ENCODE measurements at places on chromosomes 13 and 19.

DNA sequence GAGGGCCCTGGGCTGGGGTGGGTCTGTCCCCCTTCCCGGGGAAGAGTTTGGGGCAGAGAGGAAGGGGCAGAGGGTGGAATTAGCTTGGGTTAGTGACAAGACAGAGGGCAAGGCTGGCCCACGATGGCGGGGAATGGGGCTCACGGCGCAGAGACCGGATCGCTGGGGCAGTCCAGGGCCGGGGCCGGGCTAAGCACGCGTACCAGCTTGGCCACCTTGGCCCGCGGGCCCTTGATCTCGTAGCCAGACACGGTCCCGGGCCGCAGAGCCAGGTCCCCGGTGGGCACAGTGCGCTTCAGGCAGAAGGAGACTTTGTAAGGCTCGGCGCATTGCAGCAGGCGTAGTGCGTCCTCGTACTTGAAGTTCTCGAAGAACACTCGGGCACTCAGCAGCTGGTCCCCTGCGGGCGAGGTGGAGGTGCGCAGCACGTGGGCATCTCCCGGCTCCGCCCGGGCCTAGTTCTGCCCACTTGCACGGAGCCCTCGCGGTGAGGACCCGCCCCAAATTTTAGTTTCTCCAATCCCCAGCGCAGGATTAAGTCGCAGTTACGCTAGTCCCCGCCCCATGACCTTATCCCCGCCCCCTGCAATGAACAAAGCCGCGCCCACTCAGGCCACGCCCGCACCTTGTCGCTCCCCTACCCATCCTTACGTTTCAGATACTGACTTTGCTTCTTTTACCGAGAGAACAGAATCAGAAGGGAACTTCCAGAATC lies 8.6 kb upstream of the HIPK4 start:
- DNase-seq, result peak; percentile 46

GRCh38 chr13:109209526-109209925 lies 576.9 kb downstream of the IRS2 start:
- DNase-seq, result no peak

DNA sequence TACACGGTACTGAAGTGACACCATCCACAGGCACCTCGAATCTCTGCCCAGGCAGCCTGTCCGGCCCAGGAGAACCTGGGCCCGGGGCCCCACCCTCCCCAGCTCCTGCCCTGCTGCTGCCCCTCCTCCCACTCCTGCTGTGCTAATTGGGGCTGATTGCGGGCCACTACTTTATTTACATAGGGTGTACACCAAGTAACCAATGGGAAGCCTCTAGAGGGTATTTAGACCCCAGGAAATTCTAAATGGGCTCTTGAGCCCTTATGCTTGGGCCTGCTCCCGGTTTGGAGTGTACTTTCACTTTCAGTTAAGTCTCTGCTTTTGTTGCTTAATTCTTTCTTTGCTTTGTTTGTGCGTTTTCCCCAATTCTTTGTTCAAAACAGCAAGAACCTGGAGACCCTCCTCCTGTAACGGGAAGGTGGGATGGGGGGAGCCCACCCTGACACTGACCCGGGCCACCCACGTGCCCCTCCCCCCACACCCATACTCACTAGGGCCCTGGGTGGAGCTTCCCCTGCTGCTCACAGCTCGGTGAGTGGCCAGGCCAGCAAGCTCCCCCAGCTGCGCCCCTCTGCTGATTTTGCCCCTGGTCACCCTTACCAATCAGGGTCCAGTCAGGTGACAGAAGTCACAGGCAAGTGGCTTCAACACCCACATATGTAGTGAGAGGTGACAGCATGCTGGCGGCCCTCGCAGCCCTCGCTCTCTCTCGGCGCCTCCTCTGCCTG lies 9.4 kb downstream of the SCGB2B2 start:
- no peak for DNase-seq

- DNase-seq, result no peak
Measured at GRCh38 chr19:29499921-29500590, 25.7 kb upstream of the VSTM2B start.

- no peak for DNase-seq
Measured at GRCh38 chr19:39809368-39809767, 24.6 kb downstream of the DYRK1B start.

DNA sequence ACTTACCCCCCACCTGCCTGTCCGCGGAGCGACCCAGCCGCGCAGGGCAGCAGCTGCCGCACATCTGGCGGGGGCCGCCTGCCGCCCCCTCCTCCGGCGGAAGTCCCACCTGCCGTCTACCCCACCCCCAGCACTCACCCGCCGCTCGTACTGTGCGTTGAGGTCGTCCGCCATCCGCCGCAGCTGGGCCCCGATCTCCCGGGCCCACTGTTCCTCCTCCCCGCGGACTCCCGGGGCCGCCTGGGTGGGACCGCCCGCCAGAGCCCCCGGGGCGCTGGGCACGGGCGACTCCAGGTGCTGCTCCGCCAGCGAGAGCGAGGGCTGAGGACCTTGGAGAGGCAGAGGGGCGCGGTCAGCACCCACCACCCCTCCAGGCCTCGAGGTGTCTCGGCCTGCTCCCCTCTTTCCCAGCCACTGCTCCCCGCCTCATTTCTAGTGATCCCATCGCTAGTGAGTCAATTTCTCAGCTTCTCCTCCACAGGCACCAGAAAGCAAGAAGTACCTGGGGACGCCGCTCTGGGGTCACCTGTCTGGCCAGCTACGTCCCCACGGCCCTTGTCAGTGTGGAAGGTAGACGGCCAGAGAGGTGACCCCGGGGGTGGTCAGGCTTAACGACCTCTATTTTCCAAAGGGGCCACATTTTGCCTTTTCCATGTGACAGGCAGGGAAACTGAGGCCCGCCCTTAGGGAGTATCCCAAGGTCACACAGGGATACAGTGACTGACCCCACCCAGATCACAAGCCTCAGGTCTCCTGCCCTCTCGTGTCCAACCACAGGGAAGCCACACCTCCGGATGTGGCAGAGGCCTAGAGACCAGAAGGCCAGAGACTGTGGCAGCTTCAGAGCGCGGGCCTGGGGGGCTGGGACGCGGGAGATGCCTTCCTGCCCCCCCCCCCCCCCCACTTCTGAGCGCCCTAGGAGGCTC lies 4.3 kb downstream of the BBC3 start:
- no peak for DNase-seq

GRCh38 chr19:58033741-58034476 lies at the start of gene ZSCAN1:
Gene ZSCAN1, plus strand, starts transcription at chr19:58034025. Its CDS starts 3,812 bp downstream, at chr19:58037837.
- no peak for DNase-seq

DNA sequence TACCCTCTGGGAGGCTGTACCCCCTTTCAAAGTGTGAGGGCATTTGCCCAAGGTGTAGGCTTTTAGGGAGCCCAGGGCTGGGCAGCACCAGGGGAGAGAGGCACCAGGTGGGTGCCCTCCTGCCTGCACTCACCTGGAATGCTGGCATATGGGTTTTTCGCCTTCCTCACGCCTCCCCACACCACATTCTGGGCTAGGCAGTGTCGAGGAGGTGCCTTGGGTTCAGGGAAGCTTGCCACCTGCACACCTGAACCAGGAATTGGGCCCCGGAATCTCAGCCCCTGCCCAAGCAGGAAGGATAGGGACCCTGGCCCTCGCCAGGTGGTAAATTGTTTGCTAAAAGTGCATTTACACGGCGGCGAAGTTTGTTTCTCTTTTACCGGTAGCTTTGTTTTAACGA lies 5.1 kb upstream of the TSHZ3 start:
- no peak for DNase-seq

- DNase-seq, result no peak
Measured at GRCh38 chr13:64553411-64554129, 2676.6 kb downstream of the PCDH9 start.

GRCh38 chr13:73954808-73955207 lies 179.4 kb downstream of the KLF12 start:
- no peak for DNase-seq

DNA sequence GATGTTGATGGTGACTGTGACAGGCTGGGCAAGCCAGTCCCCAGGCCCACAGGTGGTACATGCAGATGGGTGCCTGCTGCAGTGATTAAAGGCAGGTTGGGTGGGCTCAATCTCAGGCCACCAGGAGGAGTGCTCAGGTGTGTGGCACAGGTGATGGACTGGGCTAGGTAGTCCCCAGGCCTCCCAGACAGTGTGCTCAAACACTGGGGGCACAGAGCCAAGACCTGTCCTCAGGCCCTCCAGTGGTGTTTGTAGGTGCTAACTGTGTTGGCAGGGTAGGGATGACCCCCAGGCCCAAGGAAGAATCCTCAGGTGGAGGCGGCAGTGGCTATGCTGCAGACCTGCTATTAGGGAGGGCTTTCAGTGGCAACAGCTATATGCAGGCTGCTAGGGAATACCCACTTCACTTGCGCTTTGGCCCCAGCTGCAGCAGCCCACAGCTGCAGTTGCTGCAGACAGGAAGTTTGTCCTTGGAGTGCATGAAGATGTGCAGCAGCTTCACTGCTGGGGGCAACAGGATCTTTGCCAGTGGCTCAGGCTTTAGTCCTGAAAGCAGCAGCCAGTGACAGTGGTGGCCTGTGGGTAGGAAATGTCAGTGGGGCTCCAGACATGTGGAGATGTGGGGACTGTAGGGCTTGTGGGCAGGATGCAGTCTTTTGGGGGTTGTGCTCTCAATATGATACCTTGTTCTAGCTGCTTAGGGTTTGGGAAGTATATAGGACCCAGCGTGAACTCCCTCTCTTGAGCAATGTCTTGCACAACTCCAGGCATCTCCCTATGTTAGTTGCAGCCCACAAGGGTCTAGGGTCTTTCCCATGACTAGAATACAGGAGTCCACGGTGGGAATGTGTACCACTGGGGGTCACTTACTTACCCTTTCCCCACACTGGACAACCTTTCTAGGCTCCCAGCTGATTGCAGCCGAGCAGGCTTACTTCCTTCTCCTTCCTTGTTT lies 54.1 kb upstream of the MLNR start:
- DNase-seq, result no peak

- peak; percentile 23 for DNase-seq
Measured at GRCh38 chr13:24995225-24995804, 100.6 kb upstream of the PABPC3 start.

DNA sequence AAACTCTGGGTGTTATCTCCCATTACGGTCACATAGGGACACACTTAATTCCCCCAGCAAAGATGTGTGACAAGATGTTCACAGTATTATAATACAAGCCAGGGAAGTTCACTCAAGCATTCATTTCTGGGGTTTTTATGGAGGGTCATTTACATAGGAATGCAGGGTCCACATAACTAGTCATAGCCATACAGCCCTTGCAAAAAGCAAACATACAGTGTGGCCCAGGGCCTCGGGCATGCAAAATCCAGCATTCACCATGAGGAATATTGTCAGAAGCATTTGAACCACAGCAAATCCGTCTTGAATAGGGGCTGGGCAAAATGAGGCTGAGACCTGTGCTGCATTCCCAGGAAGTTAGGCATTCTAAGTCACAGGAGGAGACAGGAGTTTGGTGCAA lies 13.0 kb upstream of the ZNF460 start:
- no peak for DNase-seq

DNA sequence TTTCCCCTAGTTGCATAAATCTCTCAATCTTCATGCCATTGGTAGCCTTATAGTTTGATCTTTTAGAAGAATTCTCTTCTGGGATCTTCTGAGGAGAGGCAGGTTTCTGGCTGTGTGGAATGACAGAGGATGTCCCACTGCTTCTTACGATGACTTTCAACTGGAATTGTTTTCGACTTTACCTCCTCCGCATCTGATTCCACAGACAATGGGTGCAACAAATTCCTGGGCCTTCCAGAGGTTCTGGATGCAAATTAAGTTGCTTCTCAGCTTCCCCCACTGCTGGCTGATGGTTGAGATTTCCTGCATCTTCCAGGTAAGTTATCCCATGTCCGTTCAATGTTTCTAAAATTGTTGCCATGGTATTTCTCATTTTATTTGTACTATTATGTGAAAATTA lies 142.3 kb upstream of the TSC22D1 start:
- no peak for DNase-seq

DNA sequence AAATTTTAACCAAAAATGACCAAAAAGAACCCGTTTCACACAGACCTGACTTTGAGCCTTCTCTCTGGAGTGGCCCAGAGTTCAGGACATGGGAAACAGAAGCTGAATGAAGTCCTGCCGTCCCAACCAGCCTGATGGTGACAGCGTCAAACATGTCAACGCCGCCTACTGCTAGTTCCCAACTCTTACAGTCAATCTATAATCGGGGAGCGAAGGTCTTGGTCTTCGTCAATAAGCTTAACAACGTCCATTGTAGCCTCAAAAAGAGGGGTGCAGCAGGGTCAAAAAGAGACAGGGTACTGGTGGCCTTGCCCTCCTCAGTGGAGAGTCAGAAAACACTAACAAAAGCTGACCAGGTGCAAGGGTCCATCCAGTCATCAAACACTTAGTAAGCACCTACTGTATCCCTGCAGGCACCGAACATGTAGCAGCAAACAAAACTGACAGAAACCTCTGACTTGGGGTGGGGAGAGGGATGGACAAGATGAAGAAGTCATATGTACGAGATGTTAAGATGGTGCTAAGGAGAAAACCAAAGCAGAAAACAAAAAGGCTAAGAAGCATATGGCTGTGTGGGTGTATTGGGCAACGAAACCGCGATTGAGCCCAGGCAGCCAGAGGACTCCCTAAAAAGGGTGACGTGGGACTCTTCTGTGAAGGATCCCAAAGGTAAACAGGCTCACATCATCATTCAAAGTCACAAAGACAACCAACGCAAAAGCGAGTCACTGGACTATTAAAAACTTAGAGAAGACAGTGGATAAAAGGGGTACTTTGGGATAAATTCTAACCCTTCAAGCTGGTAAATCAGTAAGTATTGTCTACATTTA lies 12.0 kb downstream of the MLLT1 start:
- no peak for DNase-seq

- no peak for DNase-seq
Measured at GRCh38 chr13:111017755-111018459, 97.2 kb upstream of the ARHGEF7 start.

DNA sequence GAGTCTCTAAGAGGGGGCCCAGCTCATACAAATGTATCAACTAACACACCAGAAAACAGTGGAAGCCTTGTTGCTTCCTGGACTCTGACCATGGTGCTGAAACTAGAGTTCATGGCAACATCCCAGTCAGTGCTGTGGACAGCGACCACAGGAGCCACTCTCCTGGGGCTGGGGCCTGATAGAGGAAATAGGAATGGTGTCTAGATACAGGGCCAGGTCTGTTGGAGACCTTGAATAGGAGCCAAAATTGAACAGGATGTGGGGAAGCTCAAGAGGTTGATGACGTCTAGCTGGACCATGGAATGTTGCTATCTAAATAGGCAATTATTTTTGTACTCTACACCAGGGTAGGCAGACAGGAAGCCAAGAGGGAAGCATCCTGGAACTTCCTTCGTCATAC lies 21.7 kb downstream of the LILRB4 start:
- no peak for DNase-seq

Measured in CD4-positive, alpha-beta T cell (primary cell).